ENCODE measurements at places on chromosomes 6 and 20.

GRCh38 chr6:170025935-170026750, 264.7 kb downstream of the DLL1 start:
- DNase-seq = no peak

- DNase-seq = peak; percentile 34
Measured at GRCh38 chr6:169868458-169868857, 117.0 kb downstream of the ERMARD start.

DNA sequence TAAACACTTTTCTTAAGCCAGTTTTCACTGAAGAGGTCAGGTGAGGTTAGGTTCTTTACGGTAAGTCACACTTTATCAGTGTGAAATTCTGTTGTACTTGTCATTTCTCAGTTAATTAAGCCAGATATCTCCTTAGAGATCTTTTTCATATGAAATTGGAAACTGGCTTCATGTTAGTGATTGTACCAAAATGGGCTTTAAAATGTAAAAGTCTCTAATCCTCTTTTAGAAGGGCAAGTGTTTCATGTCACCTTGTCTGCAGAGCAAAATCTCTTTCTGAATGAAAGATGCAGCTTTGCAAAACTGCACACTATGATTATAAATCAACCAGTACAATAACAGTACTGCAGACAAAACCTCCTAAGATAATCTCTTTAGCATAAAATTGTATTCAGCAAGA, 209.2 kb upstream of the RNF217 start:
- DNase-seq = no peak

DNA sequence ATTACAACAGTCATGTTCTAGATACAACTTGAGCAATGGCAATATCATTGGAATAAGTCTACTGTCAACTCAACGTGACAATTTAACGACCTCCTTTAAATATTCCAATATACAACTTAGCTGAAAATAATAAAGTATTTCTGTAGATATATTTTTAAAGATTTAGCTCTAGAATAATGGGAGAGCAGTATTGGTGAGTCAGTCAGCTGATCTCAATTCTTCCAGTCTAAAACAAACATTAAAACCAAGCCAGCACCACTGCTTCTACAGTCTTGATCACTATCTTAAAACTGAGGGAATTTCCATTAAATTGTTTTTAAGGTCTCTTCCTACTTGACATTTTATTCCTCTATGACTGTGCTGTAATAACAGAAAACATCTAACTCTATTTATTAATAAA, 38.2 kb downstream of the NOL7 start:
- DNase-seq = no peak

- DNase-seq = no peak
Measured at GRCh38 chr6:121879149-121879548, 443.7 kb downstream of the GJA1 start.
